Midbrain (tissue), 1 donor: ENCODE measurements at places on chromosomes 6 and 20.
A peak's percentile ranks its signal among the peaks of the same experiment; 100 is the strongest.

DNA sequence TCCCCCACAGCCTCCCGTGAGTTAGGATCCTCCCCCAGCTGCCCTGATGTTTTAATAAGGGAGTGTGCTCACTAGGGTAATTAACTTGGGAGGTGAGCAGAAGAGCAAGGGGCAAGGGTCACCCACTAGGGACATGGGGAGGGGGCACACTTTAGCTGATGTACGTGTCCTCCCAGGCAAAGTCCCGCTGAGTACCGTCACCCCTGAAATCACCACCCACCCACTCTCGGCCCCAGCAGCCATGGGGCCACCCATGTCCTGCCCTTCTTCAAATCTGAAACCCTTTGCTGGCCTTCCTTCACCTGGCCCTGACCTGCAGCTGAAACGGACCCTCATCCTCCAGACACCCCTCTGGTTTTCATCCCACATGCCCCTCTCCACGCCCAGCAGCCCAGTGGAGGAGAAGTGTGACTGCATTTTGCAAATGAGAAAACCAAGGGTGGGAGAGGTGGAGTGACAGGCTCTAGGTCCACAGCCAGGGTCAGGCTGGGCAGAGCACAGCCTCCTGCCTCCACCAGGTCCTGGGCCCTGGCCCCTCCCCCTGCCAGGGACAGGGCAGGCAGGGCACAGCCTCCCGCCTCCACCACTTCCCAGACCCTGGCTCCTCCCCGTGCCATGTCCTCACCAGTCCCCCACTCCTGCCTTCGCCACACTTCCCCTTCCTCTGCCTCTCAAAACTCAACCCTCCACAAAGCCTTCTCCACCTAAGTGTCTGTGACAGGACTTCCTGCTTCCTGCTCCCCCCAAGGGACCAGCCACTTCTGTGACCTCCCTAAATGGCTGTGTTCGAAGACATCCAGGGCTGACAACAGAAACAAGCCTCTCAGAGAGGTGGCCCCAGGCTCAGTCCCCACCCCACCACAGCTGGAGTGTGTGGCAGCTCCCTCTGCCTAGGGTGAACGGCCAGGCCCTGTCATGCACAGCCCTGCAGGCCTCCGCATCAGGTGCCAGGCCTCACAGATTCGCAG is 15.1 kb downstream of the ACSS1 start:
- DNase-seq, result peak; percentile 27

DNA sequence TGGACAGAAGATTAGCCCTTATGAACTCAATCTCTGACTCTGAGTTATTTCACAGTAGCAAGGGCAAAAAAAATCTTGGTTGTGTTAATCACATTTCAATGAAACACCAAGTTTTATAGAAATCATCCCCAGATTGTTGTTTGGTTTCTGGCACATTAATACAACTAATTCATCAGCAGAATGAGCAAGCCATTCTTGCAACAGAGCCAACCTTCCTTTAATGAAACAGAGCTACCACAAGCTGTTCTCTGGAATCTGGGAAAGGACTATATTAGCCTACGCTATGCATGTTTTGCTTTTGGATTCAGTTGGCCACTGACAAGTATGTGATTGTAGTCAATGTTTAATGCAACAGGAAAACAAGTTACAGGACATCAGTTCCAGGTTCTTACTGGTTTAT is 13.8 kb upstream of the POPDC3 start:
- DNase-seq, result no peak

DNA sequence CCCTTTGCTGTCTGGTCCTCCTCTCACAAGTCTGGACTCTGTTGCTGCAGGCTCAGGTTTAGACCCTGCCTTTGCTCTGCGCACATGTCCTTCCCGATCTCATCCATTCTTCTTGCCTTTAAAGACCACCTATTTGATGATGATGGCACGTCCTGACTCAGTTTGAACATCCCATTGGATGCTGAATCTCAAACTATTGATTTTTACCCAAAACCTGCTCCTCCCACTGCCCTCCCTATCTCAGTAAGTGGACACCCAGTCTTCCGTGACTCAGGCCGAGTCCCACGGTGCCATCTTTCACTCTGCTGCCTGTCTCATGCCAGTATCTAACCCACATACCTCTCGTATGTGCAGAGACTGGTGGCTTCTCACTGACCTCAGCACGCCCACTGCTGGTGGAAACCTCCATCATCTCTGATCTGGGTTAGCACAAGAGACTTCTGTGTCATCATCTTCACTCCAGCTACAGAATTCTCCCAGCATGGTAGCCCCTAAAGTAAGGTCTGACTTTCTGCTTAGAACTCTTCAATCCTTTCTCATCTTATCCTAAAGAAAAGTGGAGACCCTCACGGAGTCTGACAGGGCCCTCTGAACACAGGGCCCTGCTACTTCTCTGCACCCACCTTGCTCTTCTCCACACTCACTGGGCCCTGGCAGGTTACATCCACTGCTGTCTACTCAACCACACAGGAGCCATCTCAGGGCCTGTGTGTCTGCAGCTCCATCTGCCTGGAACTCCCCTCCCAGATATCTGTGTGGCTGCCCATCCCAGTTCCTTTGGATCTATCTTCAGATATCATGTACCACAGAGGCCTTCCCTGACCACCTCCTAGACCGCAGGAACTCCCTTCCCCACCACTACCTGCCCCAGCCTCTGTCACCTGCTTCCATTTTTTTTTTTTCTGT is 387.1 kb upstream of the AGPAT4 start:
- no peak for DNase-seq

GRCh38 chr6:139112146-139112545 is 22.7 kb upstream of the HECA start:
- no peak for DNase-seq

DNA sequence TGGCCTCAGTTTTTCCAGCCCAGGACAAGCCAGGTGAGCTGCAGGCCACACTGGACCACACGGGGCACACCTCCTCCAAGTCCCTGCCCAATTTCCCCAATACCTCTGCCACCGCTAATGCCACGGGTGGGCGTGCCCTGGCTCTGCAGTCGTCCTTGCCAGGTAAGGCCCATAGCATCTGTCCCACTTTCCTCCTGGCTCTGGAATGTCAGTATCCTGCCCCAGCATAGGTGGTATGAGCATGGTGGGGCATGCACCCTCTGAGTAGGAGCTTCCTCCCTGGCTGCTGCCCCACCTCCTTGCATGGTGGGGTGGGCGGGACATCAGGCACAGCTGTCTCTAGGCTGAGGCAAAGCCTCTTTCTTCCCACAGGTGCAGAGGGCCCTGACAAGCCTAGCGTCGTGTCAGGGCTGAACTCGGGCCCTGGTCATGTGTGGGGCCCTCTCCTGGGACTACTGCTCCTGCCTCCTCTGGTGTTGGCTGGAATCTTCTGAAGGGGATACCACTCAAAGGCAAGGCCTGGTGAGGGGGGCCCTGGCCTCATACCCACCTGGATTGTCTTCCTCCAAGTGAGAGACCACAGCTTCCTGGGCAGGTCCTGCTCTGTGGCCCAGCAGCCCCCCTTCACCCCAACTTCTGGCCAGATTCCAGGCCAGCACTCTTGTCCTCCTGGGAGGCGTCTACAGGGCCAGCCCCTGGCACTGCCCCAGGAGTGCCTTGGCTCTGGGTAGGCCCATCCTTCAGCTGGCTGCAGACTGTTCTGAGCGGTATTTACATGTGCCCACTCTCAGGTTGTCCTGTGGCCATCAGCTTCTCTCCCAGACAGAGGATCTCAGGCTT is 9.1 kb downstream of the PI16 start:
- DNase-seq, result peak; percentile 27

- DNase-seq, result no peak
Observed at GRCh38 chr6:53119349-53119748, 29.3 kb downstream of the GCM1 start.

DNA sequence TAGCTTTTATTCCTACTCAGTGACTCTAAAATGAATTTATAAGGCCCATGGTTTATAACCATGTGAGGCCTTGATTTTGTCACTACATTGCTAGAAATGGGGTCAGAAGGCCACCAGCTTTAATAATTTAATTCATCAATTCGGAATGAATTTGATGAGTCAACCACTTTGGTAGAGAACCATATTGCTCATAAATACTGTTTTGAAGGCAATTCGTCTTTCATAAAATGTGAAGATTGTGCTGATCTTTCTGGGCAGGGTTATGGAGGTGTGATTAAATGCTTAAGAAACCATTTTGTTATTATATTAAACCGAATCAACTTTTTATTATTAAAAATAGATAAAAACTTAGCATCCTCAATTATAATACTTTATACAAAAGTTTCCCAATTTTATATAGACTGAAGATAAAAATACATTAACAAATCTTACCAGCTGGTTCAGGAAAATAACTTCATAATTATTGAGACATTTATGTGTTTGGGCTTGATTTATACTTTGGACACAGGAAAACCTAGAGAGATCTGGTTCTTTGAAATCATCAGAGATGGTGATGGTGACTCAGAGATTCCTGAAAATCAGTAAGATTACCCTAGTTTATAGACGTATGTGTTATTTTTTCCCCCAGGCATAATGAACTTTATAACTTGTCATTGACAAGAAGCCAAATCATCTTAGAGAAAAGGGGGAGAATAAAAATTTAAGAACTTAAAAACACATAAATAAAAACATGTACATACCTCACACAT is 10.6 kb downstream of the HCRTR2 start:
- no peak for DNase-seq

GRCh38 chr6:88919032-88919431 is 44.4 kb downstream of the RNGTT start:
- DNase-seq, result no peak

DNA sequence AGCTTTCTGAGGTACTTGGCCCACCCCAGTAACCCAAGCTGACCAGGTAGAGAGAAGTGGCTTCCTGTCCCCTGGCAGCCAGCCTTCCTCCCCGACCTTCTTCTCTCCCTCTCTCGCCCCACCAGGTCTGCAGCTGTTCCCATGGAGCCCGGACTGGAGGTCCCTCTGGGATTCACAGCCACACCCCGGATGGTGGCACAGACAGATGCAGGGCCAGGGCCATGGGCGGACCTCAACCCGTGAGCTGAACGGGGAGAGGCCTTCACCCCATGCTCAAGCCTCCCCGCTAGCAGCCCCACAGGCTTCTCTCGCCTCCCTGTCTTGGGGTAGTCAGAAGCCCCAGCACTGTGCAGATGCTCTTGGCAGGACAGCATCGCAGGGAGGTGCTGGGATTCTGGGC is 41.3 kb downstream of the CPXM1 start:
- DNase-seq, result no peak

DNA sequence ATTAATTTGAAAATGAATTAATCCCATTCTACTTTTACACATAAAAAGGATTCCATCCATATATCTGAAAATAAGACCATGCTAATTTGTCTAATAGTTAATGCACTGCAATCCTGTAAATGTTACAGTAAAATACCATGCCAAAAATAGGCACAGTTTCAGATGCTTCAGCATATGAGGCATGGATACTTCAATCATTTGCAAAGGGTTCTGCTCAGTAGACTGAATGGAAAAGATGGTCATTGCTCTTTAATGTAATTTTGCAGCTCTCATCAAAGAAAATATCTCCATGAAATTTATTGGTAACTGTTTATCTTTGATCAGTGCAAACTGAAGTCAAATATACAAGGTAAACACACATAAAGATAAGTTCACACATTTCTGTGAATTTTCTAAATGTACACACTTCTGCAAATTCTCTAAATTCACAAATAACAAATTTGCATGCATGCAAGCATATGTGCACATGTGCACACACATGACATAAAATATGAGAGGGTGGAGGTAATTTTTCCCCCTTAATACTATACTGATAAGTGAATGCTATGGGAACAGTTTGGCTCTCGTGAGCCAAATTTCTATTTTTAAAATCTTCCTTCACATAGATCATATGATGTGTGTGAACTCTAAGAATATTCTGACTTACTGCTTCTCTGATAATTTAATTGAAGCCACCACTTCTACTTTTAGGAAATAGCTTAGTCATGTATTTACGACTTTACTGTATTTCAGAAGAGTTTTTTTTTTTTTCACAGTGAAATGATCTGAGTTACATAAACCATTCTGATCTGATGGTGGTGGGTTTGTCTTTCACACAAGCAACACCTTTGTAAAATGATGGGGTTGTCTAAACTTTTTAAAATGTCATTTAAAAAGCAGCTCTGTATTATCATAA is 996.8 kb upstream of the CITED2 start:
- DNase-seq, result no peak

GRCh38 chr6:43687437-43688347 is at the start of gene MRPS18A:
Gene MRPS18A, minus strand, starts transcription at chr6:43687791. Its CDS starts 12 bp downstream, at chr6:43687779.
- peak; percentile 79 for DNase-seq

DNA sequence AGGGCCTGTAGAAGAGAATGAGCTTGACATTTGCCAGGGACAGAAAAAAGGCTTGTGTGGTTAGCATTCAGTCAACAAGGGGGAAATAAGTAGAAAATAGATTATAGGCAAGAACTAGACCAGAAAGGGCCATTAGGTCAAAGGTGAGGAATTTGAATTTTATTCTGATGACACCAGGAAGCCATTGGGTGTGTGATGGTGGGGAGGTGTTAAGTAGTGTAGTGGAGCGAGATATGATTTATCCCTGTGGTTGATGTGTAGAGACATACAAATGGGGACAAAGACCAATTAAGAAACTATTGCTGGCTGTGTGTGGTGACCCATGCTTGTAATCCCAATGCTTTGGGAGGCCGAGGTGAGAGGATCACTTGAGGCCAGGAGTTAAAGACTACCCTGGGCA is 11.0 kb downstream of the DSTN start:
- no peak for DNase-seq

DNA sequence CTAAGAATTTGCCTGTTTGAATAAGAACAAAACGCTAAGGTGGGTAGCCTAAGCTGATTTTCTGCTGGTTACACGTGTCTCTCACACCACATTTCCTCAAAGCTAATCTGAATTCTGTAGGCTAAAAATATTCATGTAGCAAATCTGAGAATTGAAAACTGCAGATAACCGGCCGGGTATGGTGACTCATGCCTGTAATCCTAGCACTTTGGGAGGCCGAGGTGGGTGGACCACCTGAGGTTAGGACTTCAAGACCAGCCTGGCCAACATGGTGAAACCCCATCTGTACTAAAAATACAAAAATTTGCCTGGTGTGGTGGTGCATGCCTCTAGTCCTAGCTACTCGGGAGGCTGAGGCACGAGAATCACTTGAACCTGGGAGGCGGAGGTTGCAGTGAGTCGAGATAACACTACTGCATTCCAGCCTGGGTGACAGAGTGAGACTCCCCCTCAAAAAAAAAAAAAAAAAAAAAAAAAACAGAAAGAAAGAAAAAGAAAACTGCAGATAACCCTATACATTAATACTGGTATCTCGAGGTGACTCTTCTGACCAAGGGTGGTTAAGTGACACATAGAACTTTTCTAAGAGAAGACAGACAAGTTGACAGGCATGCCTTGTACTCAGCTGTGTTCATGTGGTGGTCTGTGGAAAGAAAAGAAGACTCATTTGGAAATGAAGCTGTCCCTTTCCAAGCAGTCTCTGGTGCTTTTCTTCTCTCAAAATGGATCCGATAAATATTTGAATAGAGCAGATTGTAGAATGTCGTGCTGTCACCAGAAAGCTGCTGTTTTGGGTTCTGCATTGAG is 24.7 kb upstream of the ASXL1 start:
- DNase-seq, result no peak

GRCh38 chr6:165644586-165645266 is 18.3 kb downstream of the PDE10A start:
- DNase-seq, result no peak
